Vagina (tissue), 2 donors: ENCODE measurements at places on chromosomes 5 and 9.

DNA sequence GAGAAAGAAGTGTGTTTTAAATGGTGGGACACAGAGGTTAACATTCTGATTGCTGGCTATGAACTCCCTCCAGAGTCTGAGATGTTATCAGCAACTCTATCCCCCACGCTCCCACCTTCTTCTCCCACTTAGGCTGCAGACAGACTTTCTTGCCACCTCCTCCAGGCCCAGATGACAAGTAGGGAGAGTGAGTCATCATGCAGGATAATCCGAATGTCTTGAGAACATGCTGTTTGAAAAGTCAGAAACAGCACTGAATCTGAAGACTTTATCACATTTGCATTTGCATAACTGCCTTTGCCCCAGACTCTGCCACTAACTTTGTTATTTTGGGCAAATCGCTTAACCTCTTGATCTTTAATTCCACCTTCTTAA lies 139.8 kb downstream of the ESM1 start:
- no peak for DNase-seq

DNA sequence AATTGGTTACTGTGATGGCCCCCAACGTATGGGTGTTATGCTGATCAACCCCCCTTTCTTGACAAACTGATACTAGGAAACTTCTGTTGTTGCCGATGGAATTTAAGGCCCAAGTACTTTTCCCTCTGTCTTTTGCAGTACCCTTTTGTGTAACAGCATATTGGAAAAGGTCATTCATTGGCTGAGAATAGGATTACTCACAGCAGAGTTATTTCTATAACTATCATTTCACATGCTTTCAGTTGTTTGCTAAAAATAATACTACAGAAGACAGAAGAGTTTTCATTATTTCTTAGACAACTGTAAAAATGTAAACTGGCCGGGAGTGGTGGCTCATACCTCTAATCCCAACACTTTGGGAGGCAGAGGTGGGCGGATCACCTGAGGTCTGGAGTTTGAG lies 329.5 kb downstream of the KIAA0825 start:
- no peak for DNase-seq

GRCh38 chr5:100668511-100668910 lies 133.3 kb downstream of the FAM174A start:
- DNase-seq = no peak

DNA sequence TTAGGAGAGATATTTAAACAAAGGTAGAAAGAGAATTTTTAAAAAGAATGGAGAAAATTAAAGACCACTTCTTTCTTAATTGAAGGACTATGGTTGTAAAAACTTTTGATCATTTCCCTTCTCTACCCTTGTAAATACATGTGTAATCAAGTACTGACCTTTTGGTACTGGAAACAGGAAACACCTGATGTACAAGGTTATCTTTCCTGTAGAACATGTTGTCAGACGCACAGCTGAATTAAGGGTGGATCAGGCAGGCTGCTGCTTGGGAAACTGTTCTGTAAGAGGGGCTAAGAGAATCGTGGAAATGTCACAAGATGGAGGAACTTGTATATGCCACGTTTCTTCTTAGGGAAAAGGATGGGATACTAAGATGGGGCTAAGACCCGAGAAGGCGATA lies 341.6 kb downstream of the ZNF608 start:
- no peak for DNase-seq

- DNase-seq = no peak
Observed at GRCh38 chr5:55509796-55510522, 24.8 kb downstream of the PLPP1 start.

DNA sequence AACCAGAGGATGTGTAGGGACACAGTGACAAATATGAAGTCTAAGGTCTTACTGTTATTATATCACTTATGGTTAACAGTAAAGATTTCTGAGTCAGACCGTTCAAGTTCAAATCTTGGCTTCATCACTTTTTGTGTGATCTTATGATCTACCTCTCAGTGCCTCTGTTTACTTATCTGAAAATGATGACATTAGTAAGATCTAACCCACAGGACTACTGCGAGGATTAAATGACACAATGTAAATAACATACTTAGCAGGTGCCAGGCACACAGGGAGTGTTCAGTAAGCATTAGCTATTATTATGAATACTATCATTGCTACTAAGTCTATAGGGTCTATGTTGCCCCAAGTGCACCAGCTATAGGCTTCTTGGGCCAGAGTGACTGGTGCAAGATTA lies 2.0 kb downstream of the IRF1 start:
- no peak for DNase-seq

GRCh38 chr5:172150514-172151425 lies 37.3 kb downstream of the STK10 start:
- no peak for DNase-seq

- DNase-seq = no peak
Observed at GRCh38 chr9:101677861-101678260, 60.6 kb downstream of the GRIN3A start.

DNA sequence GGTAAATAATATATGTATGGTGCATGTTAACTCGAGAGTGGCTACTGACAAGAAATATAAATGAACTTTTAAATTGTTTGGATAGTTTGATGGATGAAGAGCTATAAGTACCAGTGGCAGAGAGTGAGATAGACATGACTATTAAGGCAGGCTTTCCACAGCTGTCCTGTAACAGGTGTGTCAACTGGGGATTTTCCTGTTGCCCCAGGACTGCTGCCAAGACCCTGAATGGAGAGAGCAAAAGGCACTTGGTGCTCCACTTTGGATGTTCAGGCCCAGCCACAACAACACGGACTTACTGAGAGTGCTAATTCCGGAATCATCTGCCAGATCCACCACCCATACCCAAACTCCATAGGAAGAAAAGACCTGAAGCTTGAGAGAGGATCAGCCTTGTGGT lies 215.1 kb downstream of the SEC61B start:
- DNase-seq = no peak

- DNase-seq = no peak
Observed at GRCh38 chr5:30100148-30100713, 1093.3 kb upstream of the CDH6 start.

- DNase-seq = no peak
Observed at GRCh38 chr9:10048994-10049393, 563.8 kb downstream of the PTPRD start.

DNA sequence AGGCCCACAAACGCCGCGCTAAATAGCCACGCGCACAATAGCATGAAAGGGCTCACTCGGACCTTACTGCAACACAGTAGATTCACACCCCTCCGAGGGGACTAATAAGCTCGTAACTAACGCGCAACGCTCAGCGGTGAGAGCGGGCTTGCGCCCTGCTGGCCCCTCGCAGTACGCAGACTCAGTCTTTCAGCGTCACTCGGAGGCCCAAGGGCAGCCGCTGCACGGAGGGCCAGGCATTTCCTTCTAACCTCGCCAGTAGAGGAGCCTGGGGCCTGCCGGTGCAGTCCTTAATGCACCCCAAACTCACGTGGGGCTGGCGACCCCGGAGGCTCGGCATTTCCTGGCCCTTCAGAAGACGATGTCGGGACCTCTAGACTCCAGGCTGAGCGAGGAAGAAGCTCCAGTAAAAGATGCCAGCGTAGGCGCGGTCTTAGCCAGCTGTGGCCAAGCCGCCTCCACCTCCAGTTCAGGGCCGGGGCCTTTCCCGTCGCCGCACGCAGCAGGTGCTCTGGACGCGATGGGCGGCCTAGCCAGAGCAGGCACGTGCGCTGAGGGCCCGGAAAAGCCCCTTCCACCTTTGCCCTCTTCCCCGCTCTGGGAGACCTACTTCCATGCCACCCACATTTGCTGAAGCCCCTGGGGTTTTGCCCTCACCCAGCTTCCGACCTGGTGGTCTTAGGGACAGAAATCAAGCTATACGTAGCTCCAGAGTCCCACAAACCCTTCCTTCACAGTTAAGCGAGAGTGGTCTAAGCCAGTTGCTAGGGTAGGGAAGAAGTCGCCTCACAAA lies 38.3 kb upstream of the TIFAB start:
- no peak for DNase-seq

- no peak for DNase-seq
Observed at GRCh38 chr9:114189823-114190562, 34.7 kb downstream of the COL27A1 start.

DNA sequence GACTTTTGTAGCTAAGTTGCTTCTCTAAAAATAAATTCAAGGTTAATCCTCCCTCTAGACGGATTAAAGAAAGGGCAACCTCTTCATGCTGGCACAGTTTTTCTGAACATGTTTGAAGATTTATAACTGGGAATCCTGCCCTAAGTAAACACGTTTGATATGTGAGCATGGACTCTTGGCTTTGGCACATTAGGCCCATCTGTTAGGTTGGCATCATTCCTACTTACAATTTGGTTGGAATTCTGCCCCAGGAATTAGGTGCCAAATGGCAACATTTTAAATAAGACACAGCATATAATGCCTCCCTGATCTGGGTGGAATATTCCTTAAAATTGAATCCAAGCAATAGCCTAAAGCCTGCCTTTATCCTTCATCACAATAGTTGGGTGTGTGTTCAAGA lies 372.3 kb upstream of the CDH18 start:
- DNase-seq = no peak

DNA sequence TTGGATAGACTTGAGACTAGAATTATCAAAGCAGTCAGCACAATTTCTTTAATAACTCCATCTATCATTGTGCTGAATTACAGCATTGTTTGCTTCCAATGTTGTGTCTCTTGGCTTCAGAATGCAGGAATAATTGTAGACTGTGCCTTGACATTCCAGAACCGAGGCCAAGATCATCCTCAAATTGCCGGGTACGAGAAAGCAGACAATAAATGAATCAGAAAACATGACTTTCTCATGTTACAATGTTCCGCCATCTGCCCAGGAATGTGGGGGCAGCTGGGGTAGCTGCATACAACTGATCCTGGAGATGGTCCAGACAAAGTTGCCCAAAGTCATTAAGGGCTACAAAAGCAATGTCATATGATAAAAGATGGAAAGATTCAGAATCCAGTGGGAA lies 206.2 kb upstream of the SGCD start:
- DNase-seq = no peak

- no peak for DNase-seq
Observed at GRCh38 chr9:104094534-104095015, 466 bp downstream of the SMC2 start.

- DNase-seq = no peak
Observed at GRCh38 chr5:92890841-92891244, 690.2 kb downstream of the NR2F1-AS1 start.

GRCh38 chr9:125446561-125447094 lies 185.0 kb downstream of the GAPVD1 start:
- DNase-seq = no peak

GRCh38 chr5:126613941-126614592 lies 13.3 kb downstream of the PHAX start:
- no peak for DNase-seq

- DNase-seq = no peak
Observed at GRCh38 chr5:166746506-166746905, 1544.9 kb upstream of the WWC1 start.
